Thyroid gland (tissue), 4 donors: ENCODE measurements at places on chromosomes 7 and 10. TPM values are rescaled to one million over a fixed set of nuclear protein-coding genes. Genes with fewer than 3 reads are reported as not detected.

GOT1 gene
- 57.3 TPM for total RNA-seq

SSC4D gene
- 3.6 TPM for total RNA-seq

SP8 gene
- total RNA-seq: not detected

ANKRD1 gene
- not detected for total RNA-seq

STEAP1 gene
- 1.4 TPM for total RNA-seq

GBX1 gene
- not detected for total RNA-seq

RELN gene
- total RNA-seq: 21.7 TPM

SUGCT gene
- 1.3 TPM for total RNA-seq

BTBD16 gene
- 0.11 TPM for total RNA-seq

TMEM178B gene
- 7.7 TPM for total RNA-seq

ZNF25 gene
- 17.1 TPM for total RNA-seq

ANKRD2 gene
- not detected for total RNA-seq

CRHR2 gene
- not detected for total RNA-seq

MACC1 gene
- 2.6 TPM for total RNA-seq

AS3MT gene
- total RNA-seq: 19.2 TPM

NYAP1 gene
- total RNA-seq: 1.3 TPM

CAV2 gene
- 331 TPM for total RNA-seq

HTR5A gene
- not detected for total RNA-seq

MKI67 gene
- total RNA-seq: 1.9 TPM

CHCHD3 gene
- 70.4 TPM for total RNA-seq

OR2A2 gene
- not detected for total RNA-seq

LRRN3 gene
- total RNA-seq: 9.3 TPM

OSBPL3 gene
- total RNA-seq: 22.1 TPM

CACNA2D1 gene
- total RNA-seq: 54.1 TPM

INA gene
- not detected for total RNA-seq

PTN gene
- total RNA-seq: 11.6 TPM

CYP2C8 gene
- total RNA-seq: 0.40 TPM

EBLN1 gene
- not detected for total RNA-seq

ITGA8 gene
- 4.6 TPM for total RNA-seq

MYL10 gene
- total RNA-seq: not detected

CADPS2 gene
- total RNA-seq: 27.7 TPM

CALML5 gene
- not detected for total RNA-seq
